ENCODE measurements at places on chromosomes 13 and 19.

- no peak for DNase-seq
These were observed 15.4 kb upstream of the TMEM160 start for GRCh38 chr19:47063874-47064273.

DNA sequence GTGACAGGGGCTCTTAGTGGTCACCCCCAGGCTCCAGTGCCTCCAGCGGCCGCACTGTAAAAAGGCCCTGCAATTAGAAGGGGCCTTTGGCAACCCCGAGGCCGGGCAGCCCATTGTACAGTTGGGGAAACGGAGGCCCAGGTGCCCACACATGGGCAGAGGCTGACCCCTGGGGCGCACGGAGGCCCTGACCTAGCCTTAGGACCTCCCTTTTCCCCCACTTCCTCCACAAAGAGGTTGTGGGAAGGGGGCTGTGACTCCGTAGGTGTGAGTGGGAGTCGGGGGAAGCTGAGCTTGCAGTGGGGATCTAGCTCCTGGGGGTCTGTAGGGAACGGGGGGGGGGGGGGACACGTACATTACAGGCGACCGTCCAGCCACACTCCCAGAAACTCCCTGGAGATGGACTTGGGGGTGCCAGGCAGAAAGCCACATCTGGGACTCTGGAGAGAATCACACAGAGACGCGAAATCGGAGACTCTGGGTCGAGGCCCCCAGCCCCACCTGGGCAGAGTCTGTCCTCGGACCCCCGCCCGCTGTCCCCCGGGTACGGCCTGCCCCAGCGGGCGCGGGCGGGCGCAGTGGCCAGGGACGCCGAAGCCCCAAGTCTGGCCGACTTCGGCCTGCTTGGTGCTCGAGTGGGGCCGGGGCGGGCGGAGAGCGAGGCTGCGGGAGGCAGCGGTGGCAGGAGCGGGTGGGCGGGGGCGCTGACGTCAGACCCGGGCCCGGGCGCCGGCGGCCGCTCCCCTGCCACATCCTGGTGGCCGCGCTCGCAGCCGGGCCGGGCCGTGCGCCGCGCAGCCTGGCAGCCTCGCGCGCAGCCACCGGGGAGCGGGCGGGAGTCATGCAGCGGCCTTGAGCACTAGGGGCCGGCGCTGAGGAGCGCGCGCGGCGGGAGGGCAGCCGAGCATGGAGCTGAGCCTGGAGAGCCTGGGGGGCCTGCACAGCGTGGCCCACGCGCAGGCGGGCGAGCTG is at the start of gene ONECUT3:
Gene ONECUT3 (plus strand): TSS at position 750 of the 972 bp plus-strand sequence. CDS start 157 bp downstream, at position 907.
- no peak for DNase-seq

DNA sequence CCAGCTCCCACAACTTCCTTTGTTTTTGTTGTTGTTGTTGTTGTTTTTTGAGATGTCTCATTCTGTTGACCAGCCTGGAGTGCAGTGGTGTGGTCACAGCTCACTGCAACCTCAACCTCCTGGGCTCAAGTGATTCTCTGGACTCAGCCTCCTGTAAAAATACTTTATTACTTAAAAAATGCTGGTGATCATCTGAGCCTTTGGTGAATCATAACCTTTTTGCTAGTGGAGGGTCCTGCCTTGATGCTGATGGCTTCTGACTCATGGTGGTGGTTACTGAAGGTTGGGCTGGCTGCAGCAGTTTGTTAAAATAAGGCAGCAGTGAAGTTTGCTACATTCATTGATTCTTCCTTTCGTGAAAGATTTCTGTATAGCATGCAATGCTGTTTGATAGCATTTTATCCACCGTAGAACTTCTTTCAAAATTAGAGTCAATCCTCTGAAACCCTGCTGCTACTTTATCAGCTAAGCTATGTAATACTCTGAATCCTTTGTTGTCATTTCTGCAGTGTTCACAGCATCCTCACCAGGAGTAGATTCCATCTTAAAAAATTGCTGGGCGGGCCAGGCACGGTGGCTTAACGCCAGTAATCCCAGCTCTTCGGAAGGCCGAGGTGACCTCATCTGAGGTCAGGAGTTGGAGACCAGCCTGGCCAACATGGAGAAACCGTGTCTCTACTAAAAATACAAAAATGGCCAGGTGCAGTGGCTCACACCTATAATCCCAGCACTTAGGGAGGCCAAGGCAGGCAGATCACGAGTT is 18.0 kb downstream of the ARHGAP35 start:
- DNase-seq = no peak

DNA sequence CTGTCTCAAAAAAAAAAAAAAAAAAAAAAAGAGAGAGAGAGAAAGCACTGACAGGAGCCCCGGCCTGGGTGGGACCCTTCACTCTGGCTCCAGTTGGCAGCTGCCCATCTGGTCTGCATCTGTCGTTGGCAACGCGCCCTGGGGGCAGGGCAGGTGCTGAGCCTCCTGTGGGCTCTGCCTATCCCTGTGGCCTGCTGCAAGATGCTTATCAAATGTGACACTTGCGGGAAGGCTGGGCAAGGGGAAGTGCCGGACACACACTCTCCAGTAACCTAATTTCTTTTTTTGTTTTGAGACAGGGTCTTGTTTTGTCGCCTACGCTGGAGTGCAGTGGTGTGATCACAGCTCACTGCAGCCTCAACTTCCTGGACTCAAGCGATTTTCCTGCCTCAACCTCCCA is 10.7 kb upstream of the KPTN start:
- peak; percentile 49 for DNase-seq

DNA sequence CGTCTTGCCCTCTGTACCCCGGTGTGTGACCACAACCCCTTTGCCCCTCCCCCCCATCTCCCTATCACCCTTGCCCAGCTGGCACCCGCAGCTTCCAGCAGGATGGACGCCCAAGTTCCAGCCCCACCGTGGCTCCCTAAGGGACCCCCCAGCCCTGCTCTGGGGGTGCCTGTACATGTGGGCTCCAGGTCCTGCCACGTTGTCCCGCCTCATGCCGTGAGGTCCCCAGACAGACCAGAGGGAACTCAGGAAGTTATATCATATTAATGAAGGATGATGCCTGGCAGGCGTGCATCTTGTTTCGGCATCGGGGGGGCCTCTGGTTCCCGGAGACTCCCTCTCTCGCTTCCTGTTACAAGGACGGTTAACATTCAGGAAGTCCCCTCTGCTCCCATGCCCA is 1.6 kb upstream of the PTGIR start:
- no peak for DNase-seq

GRCh38 chr13:102800145-102801041 is 1.5 kb downstream of the BIVM start:
- DNase-seq = peak; percentile 81

DNA sequence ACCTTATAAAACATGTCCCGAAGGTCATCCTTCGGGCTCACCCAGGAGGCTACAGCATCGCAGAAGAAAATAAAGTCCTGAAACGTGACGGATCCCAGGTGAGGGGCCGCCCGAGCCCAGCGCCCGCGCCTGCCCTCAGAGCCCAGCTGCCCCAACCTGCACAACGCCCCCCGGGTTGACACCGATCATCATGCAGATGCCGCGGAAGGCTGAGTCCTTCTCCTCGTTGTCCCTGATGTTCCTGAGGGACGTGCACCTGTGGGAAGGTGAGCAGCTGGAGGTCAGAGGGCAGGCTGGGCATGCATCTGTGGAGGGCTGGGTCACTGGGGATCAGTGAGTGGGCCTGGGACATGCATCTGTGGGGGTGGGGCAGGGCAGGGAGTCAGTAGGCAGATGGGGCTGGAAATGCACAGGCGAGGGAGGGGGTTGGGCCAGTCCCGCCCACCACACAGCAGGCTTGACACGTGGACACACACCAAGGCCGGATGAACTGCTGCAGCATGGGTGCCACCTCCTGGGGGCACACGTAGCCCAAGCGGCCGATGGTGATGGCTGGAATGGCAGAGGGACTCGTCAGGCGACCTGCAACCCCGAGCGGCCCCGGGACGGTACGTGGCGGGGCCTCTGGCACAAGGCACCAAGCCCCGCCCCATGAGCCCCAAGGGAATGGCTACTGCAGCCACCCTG is 5.3 kb upstream of the FBXW9 start:
- DNase-seq = no peak

GRCh38 chr13:105442949-105443699 is 1092.3 kb downstream of the EFNB2 start:
- DNase-seq = no peak

- DNase-seq = no peak
These were observed 123.8 kb downstream of the TM9SF2 start for GRCh38 chr13:99624936-99625540.

DNA sequence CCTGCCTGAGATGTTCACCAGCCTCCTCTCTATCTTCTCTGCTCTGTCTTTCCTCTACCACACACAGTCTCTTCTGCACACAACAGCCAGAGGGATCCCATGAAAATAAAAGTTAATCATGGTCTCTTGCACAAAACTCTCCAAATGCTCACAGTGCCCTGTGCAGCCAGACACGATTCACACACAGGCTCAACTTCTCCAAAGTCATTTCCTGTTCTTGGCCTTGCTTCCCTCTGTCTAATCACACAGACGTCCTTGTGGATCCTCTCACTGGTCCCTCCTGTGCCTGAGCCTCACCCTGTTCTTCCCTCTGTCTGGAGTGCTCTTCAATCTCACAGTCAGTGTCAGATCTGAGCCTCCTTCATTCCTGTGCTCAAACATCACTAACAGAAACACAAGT is 7.8 kb downstream of the SIGLEC12 start:
- DNase-seq = no peak

- DNase-seq = no peak
These were observed 408.5 kb upstream of the PCDH20 start for GRCh38 chr13:61824168-61824567.

DNA sequence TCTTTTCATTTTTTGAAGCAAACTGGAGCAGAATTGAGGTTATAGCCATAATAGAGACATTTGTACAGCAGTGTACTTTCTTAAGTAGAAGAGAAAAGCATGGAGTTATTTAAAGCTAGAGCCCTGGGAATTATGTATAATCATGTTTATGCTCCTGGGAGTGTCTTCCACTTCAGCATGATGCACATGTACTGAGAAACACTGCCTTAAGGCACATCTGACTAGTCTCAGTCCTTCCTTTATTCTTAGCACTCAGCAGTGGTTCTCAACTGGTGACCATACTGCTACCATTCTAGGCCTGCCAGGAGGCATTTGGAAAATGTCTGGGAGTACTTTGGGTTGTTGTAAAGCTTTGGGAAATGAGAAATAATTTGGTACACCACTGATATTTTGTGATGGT is 45.8 kb downstream of the VWA8 start:
- DNase-seq = no peak

GRCh38 chr13:67200183-67200582 is 30.0 kb downstream of the PCDH9 start:
- no peak for DNase-seq

GRCh38 chr19:56611288-56611687 is 16.2 kb downstream of the ZNF71 start:
- no peak for DNase-seq

DNA sequence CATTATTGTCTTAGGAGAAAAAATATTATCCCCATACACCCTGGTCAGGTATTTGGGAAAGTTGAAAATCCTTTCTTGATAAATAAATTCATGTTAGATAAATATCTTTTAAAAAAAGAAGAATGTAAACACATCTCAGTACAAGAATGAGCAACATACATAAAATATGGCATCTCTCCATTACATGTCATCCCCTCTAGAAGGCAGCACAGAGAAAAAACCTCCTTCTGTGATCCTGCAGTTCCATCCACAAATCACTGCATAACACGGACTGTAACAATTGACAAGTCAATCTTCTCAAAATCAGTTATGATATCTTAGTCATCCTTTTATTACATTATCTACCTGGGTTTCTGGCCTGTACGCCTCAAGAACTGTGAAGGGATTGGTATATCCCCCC is 683.9 kb upstream of the KLHL1 start:
- no peak for DNase-seq

DNA sequence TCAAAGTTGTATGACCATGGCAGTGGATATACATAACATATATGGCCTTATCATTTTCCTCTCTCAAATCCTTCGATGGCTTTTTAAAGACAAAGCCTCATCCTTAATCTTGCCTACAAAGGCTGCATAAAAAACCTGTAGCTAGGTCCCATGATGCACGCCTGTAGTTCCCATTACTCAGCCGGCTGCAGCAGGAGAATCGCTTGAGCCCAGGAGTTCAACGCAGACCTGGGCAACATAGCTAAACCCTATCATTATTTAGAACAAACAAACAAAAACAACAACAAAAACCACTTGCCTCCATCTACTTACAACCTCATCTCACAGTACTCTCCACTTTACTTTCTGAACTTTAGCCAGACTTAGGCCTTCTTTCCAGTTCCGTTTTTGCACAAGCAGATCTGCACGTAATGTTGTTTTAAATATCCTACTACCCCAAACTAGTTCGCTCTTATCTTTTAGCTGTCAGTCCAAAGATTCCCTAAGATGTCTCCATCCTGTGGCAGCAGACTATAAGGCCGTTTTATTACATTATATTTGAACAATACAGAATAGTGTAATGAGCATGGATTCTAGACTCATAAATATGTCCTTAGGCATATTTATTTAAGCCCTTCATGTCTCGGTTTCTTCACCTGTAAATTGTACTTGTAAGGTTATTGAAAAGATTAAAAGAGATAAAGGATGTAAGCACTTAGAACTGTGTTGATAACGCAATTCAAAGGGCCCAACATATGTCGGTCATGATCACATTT is 969 bp upstream of the POMP start:
- DNase-seq = no peak

- no peak for DNase-seq
These were observed 1701.3 kb upstream of the PRR20A start for GRCh38 chr13:55439450-55439849.

DNA sequence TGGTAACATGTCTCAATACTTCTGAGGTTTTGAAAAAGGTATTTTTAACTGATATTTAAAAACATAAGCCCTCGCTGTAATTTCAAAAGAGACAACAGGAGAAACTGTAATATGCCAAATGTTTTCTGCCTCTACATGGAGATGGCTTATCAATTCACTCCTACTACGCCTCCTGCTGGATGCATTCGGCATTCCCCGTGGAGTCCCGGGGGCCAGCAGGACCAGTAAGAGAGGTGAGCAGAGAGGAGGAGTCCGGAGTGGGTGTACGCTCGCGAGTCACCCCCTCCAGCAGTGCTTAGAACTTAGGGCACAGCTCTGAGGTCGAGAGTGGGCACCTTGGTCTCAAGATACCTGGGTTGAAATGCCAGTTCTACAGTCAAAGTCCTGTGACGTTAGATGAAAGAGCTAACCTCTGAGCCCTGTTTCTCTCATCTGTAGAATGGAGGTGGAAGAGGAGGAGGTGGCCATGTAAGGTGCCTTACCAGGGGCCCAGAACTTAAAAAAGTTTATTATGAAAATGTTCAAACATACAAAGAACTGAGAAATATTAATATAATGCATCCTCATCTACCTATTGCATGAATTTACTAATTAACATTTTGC is 110.2 kb downstream of the STK24 start:
- no peak for DNase-seq

GRCh38 chr13:35159041-35159440 is 217.0 kb downstream of the NBEA start:
- no peak for DNase-seq

DNA sequence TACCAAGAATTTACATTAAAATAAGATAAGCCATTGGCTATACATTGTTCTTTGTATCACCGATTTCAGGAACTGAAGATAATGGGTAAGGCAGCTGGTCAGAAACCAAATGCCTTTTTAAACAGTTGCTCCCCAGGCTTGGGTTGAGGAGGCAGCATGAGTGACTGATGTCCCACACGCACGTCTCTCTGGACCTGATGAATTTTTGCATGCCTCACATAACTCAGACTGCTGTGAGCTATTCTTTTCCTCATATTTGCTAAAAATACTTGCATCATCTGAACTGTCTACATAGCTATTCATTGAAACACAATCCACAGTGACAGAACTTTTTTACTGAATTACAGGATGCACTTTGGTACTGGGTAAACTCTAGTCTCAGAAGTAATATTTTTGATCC is 123.6 kb upstream of the MAB21L1 start:
- DNase-seq = no peak

GRCh38 chr19:1240925-1241324 is 626 bp upstream of the ATP5F1D start:
- DNase-seq = peak; percentile 23

- no peak for DNase-seq
These were observed 595.5 kb downstream of the TBC1D4 start for GRCh38 chr13:74886502-74886901.
